Activated CD8-positive, alpha-beta memory T cell treated with anti-CD3 and anti-CD28 coated beads for 1 hour (primary cell): ENCODE measurements at places on chromosomes 5 and 9.

- DNase-seq, result no peak
Observed at GRCh38 chr9:89994988-89995613, 390.3 kb downstream of the GADD45G start.

GRCh38 chr9:91341258-91341746, 20.4 kb downstream of the AUH start:
- DNase-seq, result no peak

GRCh38 chr9:94850540-94851434, 124.3 kb downstream of the AOPEP start:
- DNase-seq, result no peak

DNA sequence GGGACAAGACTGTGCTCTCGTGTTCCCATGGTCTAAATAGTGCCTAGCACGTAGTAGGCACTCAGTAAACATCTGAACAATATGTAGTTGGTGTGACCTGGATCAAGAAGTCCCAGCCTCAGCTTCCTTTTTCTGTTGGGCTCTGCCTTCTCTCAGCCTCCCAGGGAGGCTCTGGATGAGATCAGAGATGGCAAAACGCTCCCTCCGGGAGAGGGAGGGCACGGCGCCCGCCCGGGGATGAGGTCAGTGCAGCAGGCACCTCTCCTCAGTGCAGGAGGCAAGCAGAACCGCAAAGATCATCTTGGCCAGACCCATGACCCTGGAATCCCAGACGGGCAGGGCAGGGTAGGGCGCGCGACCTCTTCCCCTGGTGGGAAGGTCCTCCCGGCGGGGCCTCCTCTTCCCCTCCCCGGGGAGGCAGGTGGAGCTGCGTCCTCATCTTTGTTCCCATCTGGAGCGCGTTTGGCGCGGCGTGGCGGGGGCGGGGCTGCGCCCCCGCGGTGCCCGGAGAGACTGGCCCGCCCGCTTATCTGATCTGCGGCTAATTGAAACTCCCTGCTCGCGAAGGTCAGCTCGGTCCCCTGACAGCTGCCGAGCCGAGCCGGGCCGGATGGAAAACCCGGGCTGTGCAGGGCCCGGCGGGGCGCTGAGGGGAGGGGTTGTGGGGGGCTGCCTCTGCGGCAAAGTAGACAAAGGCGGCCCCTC, 60.9 kb downstream of the CXXC5 start:
- DNase-seq, result no peak

GRCh38 chr5:36728697-36729543, 122.5 kb downstream of the SLC1A3 start:
- DNase-seq, result no peak

GRCh38 chr9:70121818-70122436, 78.3 kb downstream of the MAMDC2 start:
- DNase-seq, result no peak

DNA sequence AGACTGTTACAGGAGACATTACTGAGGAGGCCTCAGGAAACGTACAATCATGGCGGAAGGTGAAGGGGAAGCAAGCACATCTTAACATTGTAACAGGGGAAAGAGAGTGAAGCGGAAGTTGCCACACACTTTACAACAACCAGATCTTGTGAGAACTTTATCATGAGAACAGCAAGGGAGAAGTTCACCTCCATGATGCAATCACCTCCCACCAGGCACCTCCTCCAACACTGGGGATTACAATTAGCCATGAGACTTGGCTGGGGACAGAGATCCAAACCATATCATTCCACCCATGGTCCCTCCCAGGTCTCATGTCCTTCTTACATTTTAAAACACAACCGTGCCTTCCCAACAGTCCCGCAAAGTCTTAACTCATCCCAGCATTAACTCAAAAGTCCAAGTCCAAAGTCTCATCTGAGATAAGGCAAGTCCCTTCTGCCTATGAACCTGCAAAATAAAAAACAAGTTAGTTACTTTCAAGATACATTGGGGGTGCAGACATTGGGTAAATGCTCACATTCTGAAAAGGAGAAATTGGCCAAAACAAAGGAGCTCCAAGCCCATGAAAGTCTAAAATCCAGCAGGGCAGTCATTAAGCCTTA, 138.3 kb downstream of the TMEM161B start:
- DNase-seq, result no peak

GRCh38 chr5:93062548-93062947, 518.5 kb downstream of the NR2F1-AS1 start:
- DNase-seq, result no peak

DNA sequence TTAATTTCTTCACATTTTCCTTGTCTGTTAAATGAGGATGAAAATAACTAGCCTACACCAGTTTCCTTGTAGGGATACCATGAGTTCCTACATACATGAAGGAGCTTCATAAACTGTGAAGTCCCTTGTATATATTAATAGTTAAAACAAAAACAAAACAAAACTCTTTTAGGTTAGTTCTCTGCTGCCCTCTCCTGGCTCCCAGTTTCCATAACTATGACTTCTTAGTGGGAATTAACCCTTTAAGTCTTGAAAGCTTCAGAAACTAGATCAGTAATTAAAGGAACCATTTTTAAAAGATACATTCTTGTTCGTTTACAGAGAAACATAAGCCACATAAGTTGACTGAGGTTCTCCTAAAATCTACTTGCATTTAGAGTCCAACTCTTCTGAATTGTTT, 500.0 kb upstream of the C9orf72 start:
- DNase-seq, result no peak

GRCh38 chr5:74326571-74327338, 313.8 kb downstream of the ENC1 start:
- no peak for DNase-seq

GRCh38 chr9:129888293-129889121, 53.2 kb downstream of the USP20 start:
- DNase-seq, result peak; percentile 76

GRCh38 chr5:4857761-4858160, 282.4 kb upstream of the ADAMTS16 start:
- DNase-seq, result no peak

DNA sequence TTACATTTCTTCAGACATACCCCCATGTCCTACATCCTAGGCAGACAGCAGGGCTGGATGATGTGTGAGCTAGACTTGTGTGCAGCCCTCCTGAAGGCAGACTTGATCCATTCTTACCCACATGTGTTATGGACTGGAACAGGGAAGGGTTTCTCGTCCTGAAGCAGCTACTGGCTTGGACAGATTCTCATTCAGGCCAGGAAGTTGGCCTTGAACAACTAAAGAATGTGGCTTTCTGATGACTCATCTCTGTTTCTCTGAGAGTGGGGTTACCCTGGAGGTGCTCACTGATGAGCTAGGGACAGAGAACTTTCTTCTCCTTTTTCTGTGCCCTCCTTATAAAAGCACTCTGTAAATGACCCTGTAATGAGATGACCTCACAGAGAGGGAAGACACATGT, 246.5 kb downstream of the PCSK5 start:
- no peak for DNase-seq

GRCh38 chr5:111463311-111463710, 49.0 kb downstream of the STARD4 start:
- DNase-seq, result no peak

GRCh38 chr9:113546566-113546965, 83.0 kb downstream of the RGS3 start:
- no peak for DNase-seq

DNA sequence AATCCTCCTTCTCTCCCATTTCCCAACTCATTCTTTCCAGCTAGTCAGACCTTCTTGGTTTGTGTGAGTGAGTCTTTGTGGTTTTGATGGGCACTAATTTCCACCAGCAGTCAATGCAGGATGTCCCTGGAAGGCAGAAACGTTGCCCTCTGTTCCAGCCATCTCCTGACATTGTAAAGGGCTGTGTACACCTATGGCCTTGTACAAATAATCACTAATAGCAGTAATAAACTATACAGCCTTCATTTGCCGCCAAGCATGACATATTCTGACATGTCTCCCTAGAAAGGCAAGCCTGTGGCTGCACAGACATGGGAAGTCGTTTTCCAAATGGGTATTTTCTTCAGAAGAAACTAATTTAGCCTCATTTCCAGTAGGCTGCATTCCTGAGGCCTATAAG, 18.4 kb upstream of the DENND1A start:
- no peak for DNase-seq

- no peak for DNase-seq
Observed at GRCh38 chr9:94018628-94019027, 63.5 kb upstream of the BARX1 start.

DNA sequence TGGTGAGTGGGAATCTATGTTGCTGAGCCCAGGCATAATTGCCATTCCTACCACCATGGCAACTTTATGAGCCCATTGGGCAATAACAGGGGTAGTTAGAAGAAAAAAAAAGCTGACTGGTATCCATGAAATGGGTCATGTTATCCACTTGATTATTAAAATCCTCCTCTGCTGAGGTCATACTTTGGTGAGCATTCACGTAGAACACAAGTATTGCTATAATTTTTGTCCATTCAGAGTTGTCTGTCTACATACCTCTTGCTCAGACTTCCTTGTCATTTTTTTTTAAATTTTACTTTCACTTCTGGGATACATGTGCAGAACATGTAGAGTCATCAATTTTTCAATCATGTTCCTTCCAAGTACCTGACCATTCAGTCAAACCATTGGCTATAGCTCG, 780.8 kb upstream of the ARRDC3 start:
- no peak for DNase-seq

- no peak for DNase-seq
Observed at GRCh38 chr5:74507370-74508005, 133.0 kb downstream of the ENC1 start.

- DNase-seq, result no peak
Observed at GRCh38 chr5:73135021-73135420, 14.6 kb downstream of the TMEM171 start.
